ENCODE measurements at places on chromosomes 7 and 10. TPM values are rescaled to one million over a fixed set of nuclear protein-coding genes. Genes with fewer than 3 reads are reported as not detected.

The GSAP gene
- total RNA-seq, result 8.1 TPM

The PRLHR gene
- not detected for total RNA-seq

The TMEM72 gene
- total RNA-seq, result not detected

The COX19 gene
- total RNA-seq, result 7.9 TPM

The OR2A42 gene
- total RNA-seq, result not detected

The PBLD gene
- 2.2 TPM for total RNA-seq

The SMO gene
- 6.5 TPM for total RNA-seq

The TMEM196 gene
- total RNA-seq, result not detected

The SLC35B4 gene
- total RNA-seq, result 9.4 TPM

The PON2 gene
- total RNA-seq, result 66.5 TPM

The SLC13A4 gene
- total RNA-seq, result not detected

The SPDYE6 gene
- total RNA-seq, result not detected

The AGK gene
- total RNA-seq, result 35.7 TPM

The ADIRF gene
- 23.8 TPM for total RNA-seq

The IDE gene
- 21.2 TPM for total RNA-seq

The POU6F2 gene
- not detected for total RNA-seq

The CYP26A1 gene
- total RNA-seq, result not detected

The SPDYE9 gene
- total RNA-seq, result not detected

The AMPH gene
- not detected for total RNA-seq

The ACTR1A gene
- 109 TPM for total RNA-seq

The GIMAP4 gene
- total RNA-seq, result not detected

The CPA2 gene
- 0.11 TPM for total RNA-seq

The IL2RA gene
- total RNA-seq, result not detected

The DPYSL4 gene
- 0.94 TPM for total RNA-seq

The SRGN gene
- 5.2 TPM for total RNA-seq

The RNF148 gene
- total RNA-seq, result not detected

The PRPS1L1 gene
- total RNA-seq, result not detected

The HECW1 gene
- not detected for total RNA-seq

The GHRHR gene
- not detected for total RNA-seq

The FAM221A gene
- 0.08 TPM for total RNA-seq

The TMEM213 gene
- not detected for total RNA-seq

The FOXI2 gene
- total RNA-seq, result not detected

The ACTR3C gene
- 2.8 TPM for total RNA-seq

The OR6B1 gene
- total RNA-seq, result not detected

The HTR5A gene
- not detected for total RNA-seq

The ITPRID1 gene
- total RNA-seq, result not detected

The DNAJB12 gene
- 17.3 TPM for total RNA-seq

The THSD7A gene
- total RNA-seq, result not detected

The WDR86 gene
- 0.08 TPM for total RNA-seq

The CRHR2 gene
- not detected for total RNA-seq

The HPSE2 gene
- not detected for total RNA-seq

The ZNF503 gene
- total RNA-seq, result 17.6 TPM

The SVIL gene
- 13.4 TPM for total RNA-seq

The TMEM225B gene
- total RNA-seq, result 0.47 TPM

The FBXL13 gene
- 0.11 TPM for total RNA-seq

The MMS19 gene
- 96.5 TPM for total RNA-seq

The OIT3 gene
- not detected for total RNA-seq

The UPK3B gene
- 1.4 TPM for total RNA-seq

The PCDH15 gene
- not detected for total RNA-seq

The SPDYE1 gene
- total RNA-seq, result not detected

All from hair follicular keratinocyte (primary cell).